ENCODE measurements at places on chromosomes 12 and 14.

GRCh38 chr14:99240627-99241324, 31.2 kb downstream of the BCL11B start:
- DNase-seq, result no peak

- no peak for DNase-seq
Measured at GRCh38 chr14:98290596-98290995, 981.4 kb downstream of the BCL11B start.

DNA sequence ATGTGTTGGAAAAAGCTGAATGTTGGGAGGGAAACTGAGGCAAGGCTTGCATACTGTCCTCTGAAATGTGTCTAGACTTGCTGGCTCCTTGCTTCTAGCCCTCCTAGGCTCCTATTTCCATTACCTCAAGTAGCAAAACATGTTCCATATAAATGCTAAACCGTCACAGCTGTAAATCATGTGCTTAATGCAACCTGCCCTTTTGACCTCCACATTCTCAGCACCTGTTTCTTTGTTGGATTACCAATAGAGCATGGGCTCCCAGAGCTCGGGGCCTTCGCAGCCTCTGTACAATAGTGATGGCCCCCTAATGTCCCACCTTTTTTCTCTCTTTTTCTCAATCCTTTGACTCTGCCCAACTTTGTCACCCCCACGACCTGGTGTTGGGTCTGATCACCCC, 23.3 kb downstream of the RERGL start:
- DNase-seq, result no peak

DNA sequence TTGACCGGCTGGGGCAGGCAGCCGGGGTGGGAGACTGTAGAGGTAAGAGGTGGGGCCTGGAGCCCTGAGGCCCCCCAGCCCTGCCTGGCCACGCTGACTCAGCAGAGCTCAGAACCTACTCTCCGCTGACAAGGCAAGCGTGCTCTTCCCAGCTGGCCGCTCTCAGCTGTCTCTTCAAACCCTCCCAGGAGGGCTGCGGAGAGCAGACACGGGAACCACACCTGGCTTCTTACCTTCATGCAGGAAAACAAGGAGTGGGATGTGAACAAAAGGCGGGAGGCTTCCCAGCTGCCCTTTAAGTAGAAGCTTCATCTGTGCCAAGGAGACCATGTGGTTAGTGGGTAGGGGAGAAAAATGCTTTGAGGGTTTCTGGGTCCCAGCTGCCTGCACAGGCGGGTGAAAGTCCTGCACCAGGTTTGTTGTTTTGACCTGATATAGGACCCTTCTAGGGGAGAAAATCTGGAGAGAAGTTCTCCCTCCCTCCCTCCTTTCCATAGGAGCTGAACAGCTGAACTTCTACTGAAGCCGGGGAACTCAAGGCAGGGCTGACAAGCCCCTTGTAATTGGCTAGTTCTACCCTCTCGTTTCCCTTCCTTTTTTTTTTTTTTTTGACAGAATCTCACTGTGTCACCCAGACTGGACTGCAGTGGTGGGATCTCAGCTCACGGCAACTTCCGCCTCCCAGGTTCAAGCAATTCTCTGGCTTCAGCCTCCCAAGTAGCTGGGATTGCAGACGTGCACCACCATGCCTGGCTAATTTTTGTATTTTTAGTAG, 12.8 kb upstream of the TESC start:
- no peak for DNase-seq

- no peak for DNase-seq
Measured at GRCh38 chr12:3473844-3474243, 17.2 kb upstream of the PRMT8 start.

All from iris pigment epithelial cell (primary cell).